ENCODE measurements at places on chromosomes 2 and 18. TPM values are rescaled to one million over a fixed set of nuclear protein-coding genes. Genes with fewer than 3 reads are reported as not detected.

DNA sequence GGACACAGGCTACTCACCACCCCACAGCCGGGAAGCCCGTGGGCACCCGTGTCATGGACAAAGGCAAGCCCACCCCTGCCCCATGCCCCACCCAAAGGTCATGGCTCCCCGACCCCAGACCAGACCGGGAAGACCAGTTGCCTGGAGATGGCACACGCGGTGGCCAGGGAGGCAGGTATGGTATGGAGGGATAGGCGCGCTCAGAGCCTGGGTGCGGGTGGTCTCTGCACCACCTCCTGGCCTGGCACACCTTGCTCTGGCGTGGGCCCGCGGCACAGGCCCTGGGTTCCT, 51.2 kb downstream of the BIN1 start:
- peak; percentile 18 for DNase-seq

The C2orf15 gene
- 0.30 TPM for total RNA-seq

The PLGLB2 gene
- 1.7 TPM for total RNA-seq

DNA sequence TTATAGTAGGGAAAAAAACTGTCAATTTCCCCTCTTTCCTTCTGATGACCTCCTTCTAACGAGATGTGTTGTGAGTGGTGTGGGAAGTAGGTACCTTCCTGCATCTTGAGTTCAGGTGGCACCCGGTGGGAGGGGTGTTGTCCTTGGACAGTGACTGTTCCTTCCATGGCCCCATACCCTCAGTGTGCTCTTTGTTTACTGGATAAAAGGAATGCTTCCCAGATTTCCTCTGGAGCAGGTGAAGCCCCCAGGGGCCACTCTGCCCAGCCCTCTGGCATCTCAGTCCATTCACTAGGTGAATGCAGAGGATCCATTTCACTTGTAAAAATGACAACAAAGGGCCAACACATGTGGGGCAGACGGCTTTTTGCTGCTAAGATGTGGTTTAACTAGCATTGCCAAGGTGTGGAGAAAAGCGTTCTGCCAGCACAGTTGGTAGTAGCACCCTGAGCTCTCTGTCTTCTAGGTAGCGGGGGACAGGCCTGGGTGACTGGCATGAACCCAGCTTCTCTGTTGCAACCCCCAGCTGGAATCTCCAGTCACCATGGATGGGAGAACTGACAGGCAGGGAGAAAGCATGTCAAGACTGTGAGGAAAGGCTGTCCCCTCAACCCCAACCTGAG, 6.9 kb downstream of the GDF7 start:
- no peak for DNase-seq

DNA sequence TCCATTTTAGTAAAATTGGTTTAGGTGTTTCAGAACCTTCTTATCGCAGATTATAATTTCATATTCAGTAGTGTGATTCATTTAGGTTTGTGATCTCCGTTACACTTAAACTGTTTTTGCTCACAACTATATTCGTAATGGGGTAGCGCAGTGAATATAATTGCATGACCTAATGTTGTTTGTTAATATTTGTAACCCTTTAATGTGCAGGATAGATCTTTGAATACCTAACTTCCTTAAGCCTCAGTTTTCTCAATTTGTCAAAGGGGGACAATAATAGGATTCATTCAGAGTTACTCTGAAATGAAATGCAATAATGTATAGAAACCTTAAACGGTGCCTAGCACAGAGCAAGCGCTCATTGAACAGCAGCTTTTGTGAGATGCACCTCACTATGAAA, 558 bp upstream of the ZDBF2 start:
- no peak for DNase-seq

- no peak for DNase-seq
Observed at GRCh38 chr2:151374436-151374835, 17.0 kb downstream of the TNFAIP6 start.

DNA sequence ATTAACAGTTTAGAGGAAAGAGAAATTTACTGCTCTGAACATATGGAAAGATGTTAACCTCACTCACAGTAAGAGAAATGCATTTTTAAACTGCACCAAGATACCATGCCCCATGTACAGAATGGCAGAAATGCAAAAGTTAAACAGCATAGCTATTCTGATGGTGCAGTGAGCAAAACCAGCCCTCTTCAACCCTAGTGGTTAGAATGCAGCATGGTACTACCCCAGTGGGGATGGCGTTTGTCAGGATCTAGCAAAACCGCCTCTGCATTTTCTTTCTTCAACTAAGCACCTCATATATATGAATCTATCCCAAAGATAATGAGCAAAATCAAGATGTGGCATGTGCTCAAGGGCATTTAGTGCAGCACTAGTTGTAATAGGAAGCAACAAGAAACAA, 98.0 kb downstream of the MGAT5 start:
- no peak for DNase-seq

GRCh38 chr2:171095014-171095582, 65.6 kb downstream of the TLK1 start:
- DNase-seq, result no peak

- DNase-seq, result no peak
Observed at GRCh38 chr2:6372317-6372901, 493.3 kb downstream of the CMPK2 start.

- no peak for DNase-seq
Observed at GRCh38 chr2:96336104-96336775, 674 bp downstream of the NCAPH start.

DNA sequence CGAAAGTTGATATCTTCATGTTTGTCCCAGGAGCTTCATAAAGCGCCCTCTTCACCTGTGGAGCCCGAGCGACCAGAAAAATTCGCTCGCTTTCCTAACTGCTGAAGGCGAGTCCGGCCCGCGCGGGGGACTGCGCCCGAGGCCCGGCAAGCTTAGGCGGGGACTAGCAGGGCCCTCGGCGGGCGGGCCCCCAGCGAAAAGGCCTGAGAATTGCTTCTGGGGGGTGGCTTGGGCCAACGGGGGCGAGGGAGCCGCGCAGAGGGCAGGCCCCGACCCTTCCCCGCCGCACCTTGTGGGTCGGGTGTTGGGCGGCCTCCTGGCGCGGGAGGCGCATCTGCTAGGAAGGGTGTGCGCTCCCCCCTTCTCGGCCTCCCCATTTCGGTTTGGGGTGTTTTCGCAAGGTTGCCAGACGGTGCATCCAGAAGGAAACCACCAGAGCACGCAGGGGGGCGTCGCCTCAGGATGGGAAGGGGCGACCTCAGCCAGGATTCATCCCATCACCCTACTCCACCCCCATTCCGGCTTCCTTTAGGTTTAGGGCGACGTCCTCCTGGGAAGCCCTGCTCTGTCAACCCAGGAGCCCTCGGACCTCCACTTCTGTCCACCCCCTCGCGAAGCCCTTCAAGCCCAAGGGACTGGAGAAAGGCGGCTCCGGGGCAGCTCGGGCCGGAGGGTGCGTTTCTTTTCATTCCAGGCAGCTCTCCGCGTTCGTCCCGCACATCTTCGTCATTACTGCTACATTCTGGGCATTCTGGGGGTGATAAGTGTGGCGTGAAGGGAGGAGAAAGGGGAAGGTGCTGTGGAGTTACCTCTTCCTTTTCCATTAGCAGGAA, 9.1 kb downstream of the SP9 start:
- no peak for DNase-seq

The KCNJ13 gene
- total RNA-seq, result not detected

The SH3BP4 gene
- 8.3 TPM for total RNA-seq
